ENCODE measurements at places on chromosomes 16 and 17. TPM values are rescaled to one million over a fixed set of nuclear protein-coding genes. Genes with fewer than 3 reads are reported as not detected.

GRIN2C gene
- total RNA-seq: 0.14 TPM

DNA sequence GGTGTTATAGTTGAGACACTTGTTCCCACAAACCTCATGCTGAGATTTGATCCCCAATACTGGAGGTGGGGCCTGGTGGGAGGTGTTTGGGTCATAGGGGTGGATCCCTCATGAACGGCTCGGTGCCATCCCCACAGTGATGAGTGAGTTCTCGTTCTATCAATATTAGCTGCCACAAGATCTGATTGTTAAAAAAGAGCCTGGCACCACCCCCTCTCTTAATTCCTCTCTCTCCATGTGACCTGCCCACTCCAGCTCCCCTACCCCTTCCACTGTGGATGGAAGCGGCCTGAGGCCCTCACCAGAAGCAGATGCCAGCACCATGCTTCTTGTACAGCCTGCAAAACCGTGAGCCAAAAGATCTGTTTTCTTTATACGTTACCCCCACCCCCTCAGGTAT lies 31.2 kb downstream of the TRIM16 start:
- no peak for DNase-seq

UTS2R gene
- 0.18 TPM for total RNA-seq

DNA sequence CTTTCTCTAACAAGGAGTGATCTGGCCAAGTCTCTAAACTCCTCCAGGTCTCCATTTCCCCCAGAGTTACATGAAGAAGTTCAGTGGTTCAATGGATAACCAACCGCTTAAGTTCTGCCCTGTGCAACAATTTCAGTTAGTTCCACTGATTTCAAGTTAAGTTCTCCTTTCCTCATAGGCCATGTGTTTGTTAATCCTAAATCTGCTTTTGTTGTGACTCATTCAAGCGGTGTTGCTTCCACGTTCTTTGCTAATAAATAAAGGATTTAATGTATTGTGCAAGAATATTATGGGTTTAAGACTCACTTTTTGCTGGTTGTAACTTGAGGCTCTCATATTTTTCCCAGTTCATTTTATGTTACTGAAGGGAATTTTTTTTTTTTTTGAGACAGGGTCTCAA lies 36.3 kb downstream of the GNA13 start:
- DNase-seq: no peak

DNA sequence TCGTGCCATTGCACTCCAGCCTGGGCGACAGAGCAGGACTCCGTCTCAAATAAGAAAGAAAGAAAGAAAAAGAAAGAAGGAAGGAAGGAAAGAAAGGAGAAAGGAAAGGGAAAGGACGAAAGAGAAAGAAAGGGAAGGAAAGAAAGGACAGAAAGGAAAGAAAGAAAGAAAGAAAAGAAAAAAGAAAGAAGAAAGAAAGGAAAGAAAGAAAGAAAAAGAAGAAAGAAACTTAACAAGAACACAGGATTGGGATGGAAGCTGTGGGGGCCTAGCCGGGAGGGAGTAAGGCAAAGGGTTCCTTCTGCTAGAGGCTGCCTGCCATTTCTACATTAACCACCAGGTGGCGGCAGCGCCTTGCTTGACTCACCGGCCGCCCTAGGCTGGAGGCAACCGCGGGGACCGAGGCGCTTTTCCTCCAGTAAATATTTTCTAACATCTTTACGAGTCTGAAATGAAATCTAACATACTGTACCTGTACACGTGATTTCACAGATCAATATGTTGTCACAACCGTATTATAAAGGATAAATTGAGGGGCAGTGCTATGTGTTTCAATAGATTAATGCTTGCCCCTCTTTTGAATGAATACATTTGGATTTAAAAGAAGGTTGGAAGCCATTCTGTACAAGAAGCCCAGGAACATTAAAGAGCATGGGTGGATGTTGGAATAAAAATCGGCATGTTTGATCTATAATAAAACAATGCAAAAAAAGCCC lies 6.1 kb downstream of the GJD3 start:
- peak; percentile 77 for DNase-seq

CDRT15 gene
- not detected for total RNA-seq

DNA sequence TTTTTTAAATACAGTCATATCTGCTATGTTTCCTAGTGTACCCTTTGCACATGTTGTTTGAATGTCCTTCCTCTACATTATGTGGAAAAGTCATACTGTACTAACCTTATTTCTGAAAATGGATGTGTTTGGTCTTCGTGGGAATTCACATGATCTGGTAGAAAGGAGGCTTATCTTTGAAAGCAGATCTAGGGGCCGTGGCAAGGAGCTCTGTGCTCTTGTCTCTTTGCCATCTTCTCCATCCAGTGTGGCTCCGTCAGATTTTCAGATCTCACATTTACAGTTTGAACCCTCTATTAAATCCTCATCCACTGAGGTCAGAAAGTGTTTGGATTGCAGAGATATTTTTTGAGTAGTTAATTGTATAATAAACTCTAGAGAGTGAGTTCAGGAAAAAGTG lies 32.9 kb downstream of the MAP2K4 start:
- no peak for DNase-seq

DNA sequence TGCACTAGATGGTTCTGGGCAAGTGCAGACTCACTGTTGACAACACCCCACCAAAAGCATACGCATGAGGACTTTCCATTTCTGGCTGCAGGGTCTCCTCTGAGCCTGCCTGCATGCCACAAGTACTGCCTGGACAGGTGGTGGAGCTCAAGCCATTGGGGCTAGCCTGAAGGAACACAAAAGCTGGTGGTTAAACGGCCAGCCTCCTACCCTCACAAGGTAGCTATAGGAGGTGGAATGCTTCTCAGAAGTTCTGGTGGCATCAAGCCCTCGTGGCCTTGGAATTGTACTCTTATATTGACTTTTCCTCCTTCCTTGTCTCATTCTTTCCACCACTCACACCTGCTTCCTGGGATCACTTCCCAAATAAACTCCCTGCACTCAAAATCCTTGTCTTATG lies 56.6 kb upstream of the BCAR1 start:
- no peak for DNase-seq

GCSH gene
- total RNA-seq: 23.2 TPM

- no peak for DNase-seq
These were observed 37.8 kb downstream of the GNA13 start for GRCh38 chr17:65018610-65019316.

- no peak for DNase-seq
These were observed 1.9 kb upstream of the CCDC102A start for GRCh38 chr16:57538235-57538721.

GRCh38 chr17:39002991-39003715 lies 36.0 kb upstream of the FBXO47 start:
- peak; percentile 28 for DNase-seq

- no peak for DNase-seq
These were observed 7.2 kb upstream of the KIFC3 start for GRCh38 chr16:57809276-57810196.

DNA sequence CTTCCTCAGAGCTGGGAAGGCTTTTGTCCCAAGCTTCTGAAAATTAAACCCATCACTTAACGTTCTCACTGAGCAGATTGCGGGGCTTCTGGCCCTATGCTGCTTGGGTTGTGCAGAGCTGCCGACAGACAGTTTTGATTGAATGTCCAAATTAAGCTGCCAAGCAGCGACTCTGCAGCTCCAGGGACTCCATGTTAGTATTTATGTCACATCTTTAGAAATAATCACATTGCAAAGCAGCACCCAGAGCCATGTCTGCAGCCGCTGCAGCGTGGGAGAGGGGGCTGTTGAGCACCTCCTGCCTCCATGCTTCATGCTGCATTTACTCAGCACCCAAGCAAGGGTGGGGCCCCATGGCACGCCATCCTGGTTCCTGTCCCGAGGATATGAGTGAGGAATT lies 178.2 kb upstream of the CACNG3 start:
- DNase-seq: no peak

DNA sequence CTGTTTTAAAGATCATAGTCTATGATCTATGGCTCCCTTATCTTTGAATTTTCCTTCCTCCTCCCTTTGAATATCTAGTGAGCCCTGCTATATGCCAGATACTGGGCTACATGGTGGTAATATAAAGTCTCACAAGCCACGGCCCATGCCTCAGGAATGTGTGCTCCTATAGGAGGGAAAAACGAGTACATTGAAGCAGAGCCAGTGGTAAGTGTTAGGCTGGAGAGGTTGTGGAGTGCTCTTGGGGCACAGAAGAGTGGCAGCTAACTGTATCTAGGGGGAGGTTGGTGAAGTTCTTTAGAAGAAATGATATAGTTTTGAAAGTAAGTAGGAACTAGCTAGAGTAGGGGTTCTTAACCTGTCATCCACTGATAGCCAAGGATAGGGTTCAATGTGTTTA lies 105.8 kb upstream of the PMFBP1 start:
- DNase-seq: no peak

DNA sequence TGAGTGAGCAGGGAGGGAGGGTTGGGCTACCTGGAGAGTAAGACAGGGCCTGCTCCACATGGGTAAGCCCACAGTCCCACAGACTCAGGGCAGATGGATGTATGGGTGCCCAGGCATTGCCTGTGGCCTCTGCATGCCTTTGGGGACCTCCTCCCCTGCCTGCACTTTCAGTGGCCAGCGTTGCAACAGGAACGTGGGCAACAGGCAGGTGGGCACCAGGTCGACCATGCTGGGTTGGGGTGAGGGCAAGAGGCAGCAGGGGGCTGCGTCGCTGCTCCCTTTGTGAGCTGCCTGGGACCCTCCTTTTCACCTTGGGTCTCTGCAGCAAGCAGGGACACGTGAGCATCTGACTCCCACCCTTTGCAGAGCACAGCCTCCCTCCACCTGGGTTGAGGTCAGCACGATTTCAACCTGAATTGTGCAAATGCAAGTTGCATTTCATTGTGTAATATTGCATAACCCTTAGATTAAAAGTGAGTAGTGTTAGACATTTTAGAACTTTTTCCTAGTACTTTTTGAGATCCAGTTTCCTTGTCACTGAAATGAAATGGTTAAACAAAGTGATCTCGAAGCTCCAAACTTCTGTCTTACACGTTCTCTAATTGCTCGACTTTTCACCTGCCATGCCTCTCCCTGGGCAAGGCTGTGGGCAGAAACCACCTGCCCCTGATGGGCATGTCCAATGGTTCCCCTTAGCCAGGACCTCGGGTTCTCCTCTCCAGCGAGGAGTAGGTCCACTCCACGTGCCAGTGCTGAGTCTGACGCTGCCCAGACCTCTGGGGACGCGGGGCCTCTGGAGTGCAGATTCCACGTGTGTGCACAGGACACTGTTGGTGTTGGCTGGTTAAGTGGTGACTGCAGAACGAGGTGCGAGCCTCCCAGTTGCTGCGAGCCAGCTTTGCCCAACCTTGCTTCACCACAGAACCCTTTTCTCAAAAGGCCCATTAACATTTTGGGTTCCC lies 32.9 kb upstream of the IL17C start:
- no peak for DNase-seq

DNA sequence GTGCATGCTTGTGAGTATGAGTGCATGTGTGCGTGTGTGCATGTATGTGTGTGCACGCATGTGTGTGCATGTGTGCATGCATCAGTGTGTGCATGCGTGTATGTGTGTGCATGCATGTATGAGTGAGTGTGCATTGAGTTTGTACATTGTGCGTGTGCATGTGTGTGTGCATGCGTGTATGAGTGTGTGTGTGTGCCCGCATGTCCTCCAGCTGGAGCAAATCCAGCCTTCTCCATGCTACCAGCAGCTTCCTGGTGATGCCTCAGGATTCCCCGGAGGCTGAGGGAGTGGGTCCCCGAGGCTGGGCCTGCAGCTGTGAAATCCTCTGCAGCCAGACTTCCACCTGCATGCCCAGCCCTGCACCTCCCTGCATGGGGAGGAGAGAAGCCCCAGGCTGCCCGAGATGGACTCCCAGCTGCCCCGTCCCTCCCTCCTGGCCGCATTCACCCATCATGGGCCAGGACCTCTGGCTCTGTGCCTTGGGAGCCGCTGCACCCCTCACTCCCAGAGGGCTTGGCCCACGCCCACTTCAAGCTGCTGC lies 9.3 kb downstream of the TPSD1 start:
- DNase-seq: no peak

DNA sequence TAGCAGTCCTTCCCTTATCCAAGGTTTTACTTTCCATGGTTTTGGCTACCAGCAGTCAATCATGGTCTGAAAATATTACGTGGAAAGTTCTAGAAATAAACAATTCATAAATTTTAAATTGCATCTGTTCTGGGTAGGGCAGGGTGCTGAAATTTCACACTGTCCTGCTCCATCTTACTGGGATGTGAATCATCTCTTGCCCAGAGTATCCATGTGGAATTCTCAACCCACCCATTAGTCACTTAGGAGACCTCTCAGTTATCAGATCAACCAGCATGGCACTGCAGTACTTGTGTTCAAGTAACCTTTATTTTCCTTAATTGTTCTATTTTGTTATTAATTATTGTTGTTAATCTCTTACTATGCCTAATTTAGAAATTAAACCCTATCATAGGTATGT lies 202.8 kb upstream of the CPHXL start:
- no peak for DNase-seq

DNA sequence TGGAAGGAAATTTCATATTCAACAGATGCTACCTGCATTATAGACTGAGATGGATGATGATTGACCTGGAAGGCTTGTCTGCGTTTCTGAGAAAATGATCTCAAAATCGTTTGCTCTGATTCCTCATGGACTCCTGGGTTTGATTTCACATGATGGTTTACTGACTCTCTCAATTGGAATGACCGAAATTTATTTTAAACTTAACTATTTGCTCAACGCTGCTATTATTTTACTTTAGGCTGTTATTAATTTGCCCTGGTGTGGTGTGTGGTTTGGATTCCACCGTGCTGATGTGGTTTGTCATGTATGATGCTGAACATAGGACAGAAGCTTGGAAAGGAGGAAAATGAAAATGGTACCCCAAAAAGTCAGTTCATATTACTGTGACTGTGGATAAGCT lies 37.3 kb upstream of the ELAC2 start:
- no peak for DNase-seq

NFATC3 gene
- 136 TPM for total RNA-seq

Data from activated T-helper 2 cell treated with anti-CD3 and anti-CD28 coated beads, Interferon-gamma antibody, Interleukin-2, Interleukin-4, amounts not matched to agents 10 μg/mL and 5 μg/mL and 100 μg/mL, durations not matched to agents 14 hours and 24 hours and 36 hours (primary cell).